HS-5 (cell line): ENCODE measurements at places on chromosomes 3 and 15.

- DNase-seq, result peak; percentile 22
Observed at GRCh38 chr15:39462691-39463090, 118.2 kb upstream of the THBS1 start.

- DNase-seq, result no peak
Observed at GRCh38 chr3:74617776-74618175, 3.3 kb upstream of the CNTN3 start.

- DNase-seq, result no peak
Observed at GRCh38 chr3:183826448-183827250, 1.3 kb upstream of the MAP6D1 start.

DNA sequence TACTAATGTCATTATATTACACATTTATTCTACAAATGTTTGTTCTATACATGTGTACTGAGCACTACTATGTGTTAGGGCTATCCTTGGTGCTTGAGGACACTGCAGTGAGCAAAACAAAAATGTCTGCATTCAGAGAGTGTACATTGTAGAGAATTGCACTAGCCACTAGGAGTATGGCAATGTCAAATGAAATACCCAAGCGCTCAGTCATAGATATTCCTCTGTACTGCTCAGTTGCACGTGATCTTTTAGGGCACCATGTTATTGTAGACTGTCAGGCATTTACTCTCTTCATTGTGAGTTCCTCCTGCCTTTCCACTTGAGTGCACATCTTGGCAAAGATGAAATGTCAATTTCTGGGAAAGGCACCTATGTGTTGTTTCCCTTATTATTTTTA lies 36.8 kb downstream of the FNDC3B start:
- no peak for DNase-seq

GRCh38 chr3:11508346-11509172 lies 135.2 kb downstream of the VGLL4 start:
- no peak for DNase-seq

DNA sequence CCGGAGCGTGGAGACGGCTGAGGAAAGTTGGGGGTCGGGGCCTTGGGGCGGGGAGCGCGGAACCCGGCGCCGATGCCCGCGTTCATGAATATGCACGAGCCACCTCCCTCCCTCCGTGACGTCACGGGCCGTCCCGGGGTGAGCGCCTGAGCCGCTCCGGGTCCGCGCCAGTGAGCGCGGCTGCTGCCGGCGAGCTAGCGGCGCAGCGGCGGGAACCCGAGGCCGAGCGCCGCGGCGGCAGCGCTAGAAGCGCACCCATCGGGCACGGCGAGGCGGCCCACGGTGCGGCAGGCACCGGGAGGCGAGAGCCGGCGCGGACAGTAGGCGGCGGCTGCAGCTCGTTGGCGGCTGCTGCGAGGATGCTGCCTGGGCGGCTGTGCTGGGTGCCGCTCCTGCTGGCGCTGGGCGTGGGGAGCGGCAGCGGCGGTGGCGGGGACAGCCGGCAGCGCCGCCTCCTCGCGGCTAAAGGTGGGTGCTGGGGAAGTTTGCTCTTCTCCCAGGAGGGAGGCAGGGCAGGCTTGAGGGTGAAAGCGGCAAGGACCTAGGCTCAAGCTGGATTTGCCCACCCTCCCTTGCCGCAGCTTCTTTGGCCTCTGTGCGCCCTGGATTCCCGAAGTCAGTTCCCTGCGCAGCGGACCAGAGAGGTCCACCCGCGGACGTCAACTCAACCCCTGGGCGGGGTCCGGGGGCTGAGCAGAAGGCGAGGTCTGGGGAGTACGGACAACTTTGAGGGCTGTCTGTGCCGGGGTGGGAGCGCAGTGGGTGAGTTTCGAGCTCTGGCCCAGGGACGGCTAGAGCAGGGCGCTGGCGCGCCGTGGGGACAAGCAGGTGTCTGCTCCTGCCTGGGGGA lies at the start of gene CLSTN2:
Gene CLSTN2 (plus strand): TSS at position 170 of the 850 bp plus-strand sequence.
- no peak for DNase-seq

DNA sequence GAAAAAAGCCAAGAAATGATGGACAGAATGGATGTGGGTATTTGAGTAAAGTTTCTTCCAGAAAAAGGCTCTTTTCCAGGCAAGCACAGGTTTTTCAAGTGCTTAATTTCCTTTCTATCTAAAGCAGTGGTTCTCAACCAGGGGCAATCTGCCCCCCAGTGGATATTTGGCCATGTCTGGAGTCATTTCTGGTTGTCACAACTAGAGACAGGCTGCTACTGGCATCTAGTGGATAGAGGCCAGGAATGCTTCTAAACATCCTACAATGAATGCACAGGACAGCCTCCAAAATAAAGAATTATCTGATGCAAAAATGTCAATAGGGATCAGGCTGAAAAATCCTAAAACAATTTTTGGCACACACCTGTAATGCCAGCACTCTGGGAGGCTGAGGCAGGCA lies 23.9 kb downstream of the SEC22C start:
- DNase-seq, result no peak

DNA sequence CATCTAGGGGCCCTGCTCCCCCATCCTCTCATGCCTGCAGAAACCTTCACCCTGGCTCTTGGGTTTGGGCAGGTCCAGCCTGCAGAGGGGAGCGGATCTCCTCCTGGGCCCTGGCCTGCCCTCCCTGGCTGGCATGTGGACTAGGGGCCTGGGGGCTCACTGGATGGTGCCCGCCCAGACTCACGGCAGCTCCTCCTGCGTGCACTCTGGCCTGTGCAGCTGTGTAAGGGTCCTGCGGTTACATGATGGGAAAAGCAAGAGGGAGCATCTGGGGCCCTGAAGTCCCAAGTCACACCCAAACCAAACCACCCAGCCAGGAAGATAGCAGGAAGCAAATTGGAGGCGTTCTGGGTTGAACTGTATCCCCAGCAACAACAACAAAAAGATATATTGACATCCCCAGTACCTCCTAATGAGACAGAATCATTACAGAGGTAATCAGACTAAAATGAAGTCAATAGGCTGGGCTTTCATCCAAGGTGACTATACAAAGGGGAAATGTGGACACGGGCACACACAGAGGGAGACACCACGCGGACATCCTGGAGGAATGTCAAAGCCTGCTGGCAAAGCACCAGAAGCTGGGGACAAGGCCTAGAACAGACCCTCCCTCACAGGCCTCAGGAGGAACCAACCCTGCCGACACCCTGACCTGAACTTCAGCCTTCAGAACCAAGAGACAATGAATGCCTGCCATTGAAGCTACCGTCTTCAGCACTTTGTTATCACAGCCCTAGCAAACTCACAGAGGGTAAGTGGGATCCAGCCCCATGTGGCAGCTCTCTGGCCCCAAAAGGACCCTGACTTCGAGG lies 10.4 kb upstream of the CLK3 start:
- no peak for DNase-seq

DNA sequence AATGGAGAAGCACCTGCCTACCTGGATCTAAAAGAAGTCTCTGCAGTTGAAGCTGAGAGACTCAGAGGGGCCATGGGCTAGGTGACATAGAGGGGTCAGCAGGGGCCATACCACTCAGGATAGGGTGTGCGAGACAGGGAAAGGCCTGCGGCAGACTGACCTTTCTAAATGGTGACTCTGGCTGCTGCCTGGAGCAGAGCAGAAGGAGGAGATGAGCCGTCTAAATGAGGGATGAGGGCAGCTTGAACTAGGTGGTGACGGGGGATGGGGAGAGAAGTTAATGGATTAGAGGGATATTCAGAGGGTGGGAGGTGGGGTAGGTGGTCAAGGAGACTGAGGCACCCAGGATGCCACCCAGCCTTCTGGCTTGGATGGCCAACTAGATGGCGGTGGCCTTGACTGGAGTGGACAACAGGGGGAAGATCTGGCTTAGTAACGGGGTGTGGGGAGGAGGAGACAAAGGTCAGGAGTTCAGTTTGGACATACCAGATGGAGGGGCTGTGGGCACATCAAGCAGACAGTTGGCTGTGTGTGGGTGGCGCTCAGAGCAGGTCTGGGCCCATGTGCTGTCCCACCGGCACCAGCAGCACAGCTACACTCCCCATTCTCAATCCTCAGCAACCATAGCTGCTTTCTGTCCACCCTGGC lies 3.2 kb upstream of the ITIH1 start:
- no peak for DNase-seq

GRCh38 chr3:71130471-71131374 lies 452.8 kb downstream of the FOXP1 start:
- DNase-seq, result no peak

GRCh38 chr3:157531771-157532170 lies 28.6 kb upstream of the VEPH1 start:
- DNase-seq, result no peak

DNA sequence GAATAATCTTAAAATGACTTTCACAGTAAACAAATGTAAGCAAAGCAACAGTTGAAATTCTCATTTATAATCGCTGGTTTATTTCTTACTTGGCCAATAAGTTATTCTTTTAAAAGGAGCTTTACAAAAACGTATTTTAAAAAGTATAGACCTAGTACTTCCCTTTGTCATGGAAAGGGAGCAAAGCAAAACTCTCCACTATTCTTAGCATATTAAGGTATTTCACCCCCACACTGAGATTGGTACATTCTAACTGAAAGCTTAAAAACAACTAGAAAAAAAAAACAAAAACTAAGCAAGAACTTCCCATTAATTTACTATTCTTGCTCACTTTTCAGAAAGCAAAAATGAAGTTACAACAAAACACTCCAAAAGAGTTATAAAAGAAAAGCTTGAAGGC lies 1.5 kb downstream of the ATG3 start:
- DNase-seq, result no peak

- no peak for DNase-seq
Observed at GRCh38 chr15:42131826-42132806, 24.3 kb downstream of the PLA2G4F start.
